Renal cortical epithelial cell (primary cell): ENCODE measurements at places on chromosomes 2 and 18. TPM values are rescaled to one million over a fixed set of nuclear protein-coding genes. Genes with fewer than 3 reads are reported as not detected.

The GPR39 gene
- 9.2 and 26.0 TPM in 2 replicates for total RNA-seq

The PSTPIP2 gene
- total RNA-seq = 21.9 and 28.9 TPM in 2 replicates

The PLCD4 gene
- total RNA-seq = 2.9 and 3.0 TPM in 2 replicates

The ALKAL2 gene
- 3.9 and 12.9 TPM in 2 replicates for total RNA-seq

The AKAIN1 gene
- total RNA-seq = not detected in 2 replicates

The PSMA8 gene
- total RNA-seq = not detected in 2 replicates

The CYRIA gene
- 9.2 and 11.6 TPM in 2 replicates for total RNA-seq

The MDH1B gene
- total RNA-seq = 0.87 and 3.7 TPM in 2 replicates

The IL36A gene
- not detected in 2 replicates for total RNA-seq

The LYG1 gene
- 0.70 TPM in 1 of 2 replicates, not detected in the other for total RNA-seq

The RGPD3 gene
- total RNA-seq = 0.55 and 1.0 TPM in 2 replicates

The SERPINB13 gene
- total RNA-seq = not detected in 2 replicates

The GREB1L gene
- 7.5 and 9.0 TPM in 2 replicates for total RNA-seq

The TSPYL6 gene
- total RNA-seq = not detected in 2 replicates

The CEP68 gene
- total RNA-seq = 3.6 and 19.1 TPM in 2 replicates

The AQP12A gene
- total RNA-seq = not detected in 2 replicates

The CSRNP3 gene
- total RNA-seq = 0.87 and 4.2 TPM in 2 replicates

The CRYGC gene
- total RNA-seq = not detected in 2 replicates

The NCKAP5 gene
- total RNA-seq = 0.55 and 0.69 TPM in 2 replicates

The CD8A gene
- total RNA-seq = 0.17 TPM in 1 of 2 replicates, not detected in the other

The HOXD4 gene
- 6.6 and 23.2 TPM in 2 replicates for total RNA-seq

The MAPK4 gene
- total RNA-seq = 1.6 TPM in 1 of 2 replicates, not detected in the other

The POLR1A gene
- total RNA-seq = 17.4 and 40.4 TPM in 2 replicates

The GPR35 gene
- total RNA-seq = 1.6 TPM in 1 of 2 replicates, not detected in the other

The ADRA2B gene
- not detected in 2 replicates for total RNA-seq

The TNP1 gene
- not detected in 2 replicates for total RNA-seq

The UGT1A1 gene
- 1.2 and 6.2 TPM in 2 replicates for total RNA-seq

The C1GALT1C1L gene
- 1.2 and 2.5 TPM in 2 replicates for total RNA-seq

The CAPG gene
- total RNA-seq = 295 and 502 TPM in 2 replicates

The LAMA3 gene
- 70.9 and 246 TPM in 2 replicates for total RNA-seq

The GALNT5 gene
- 3.7 and 10.1 TPM in 2 replicates for total RNA-seq

The HAT1 gene
- 39.8 and 60.1 TPM in 2 replicates for total RNA-seq

The KATNAL2 gene
- 0.52 and 10.3 TPM in 2 replicates for total RNA-seq

The UXS1 gene
- total RNA-seq = 73.8 and 141 TPM in 2 replicates

The CGREF1 gene
- total RNA-seq = 0.20 and 1.6 TPM in 2 replicates

The FBLN7 gene
- total RNA-seq = 0.15 and 0.52 TPM in 2 replicates

The KCNJ13 gene
- total RNA-seq = 0.20 TPM in 1 of 2 replicates, not detected in the other

The BOLA3 gene
- 24.3 and 56.1 TPM in 2 replicates for total RNA-seq
